ENCODE measurements at places on chromosomes 1 and 21. TPM values are rescaled to one million over a fixed set of nuclear protein-coding genes. Genes with fewer than 3 reads are reported as not detected.

- no peaks in the 10 kb centered on the region for H3K27me3 ChIP-seq
- no peak overlapping the region for H3K4me3 ChIP-seq
- no peak for DNase-seq
- H3K27ac ChIP-seq = no peak overlapping the region
Measured at GRCh38 chr21:43031121-43031619, 44.5 kb downstream of the CBS start.

- no peaks in the 10 kb centered on the region for H3K27me3 ChIP-seq
- H3K4me1 ChIP-seq = no peaks in the 10 kb centered on the region
- no peak overlapping the region for H3K27ac ChIP-seq
Measured at GRCh38 chr1:215911406-215911968, 344.4 kb downstream of the KCTD3 start.

DNA sequence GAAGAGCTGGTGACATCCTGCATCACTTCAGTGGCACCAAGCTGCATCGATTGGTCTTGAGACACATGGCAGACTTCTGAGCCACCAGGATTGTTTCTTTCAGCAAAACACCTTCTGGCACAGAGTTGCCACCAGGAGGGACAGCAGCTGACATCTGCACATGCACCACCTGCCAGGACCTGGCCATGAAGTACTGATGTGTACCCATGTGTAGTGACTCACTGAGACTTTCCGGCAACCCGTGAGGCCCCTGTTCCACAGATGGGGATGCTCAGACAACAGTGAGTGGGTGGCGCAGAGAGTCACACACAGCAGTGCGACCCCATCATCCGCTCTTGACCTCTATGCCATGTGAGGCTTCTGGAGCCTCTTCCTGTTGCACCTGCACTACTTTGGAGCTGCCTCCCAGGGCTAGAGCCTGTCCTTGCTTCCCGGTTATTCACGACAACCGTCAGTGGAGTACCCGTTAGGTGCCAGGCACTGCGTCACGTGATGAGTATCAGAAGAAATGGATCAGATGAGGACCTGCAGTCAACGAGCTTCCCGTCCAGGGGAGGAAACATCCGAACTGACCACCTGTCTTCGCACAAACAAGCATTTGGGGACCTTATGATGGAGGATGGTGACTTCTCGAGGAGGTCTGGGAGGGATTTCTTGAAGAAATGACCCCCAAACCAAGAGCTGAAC lies 80.5 kb upstream of the VAMP3 start:
- no peaks in the 10 kb centered on the region for H3K4me1 ChIP-seq
- DNase-seq = no peak

GRCh38 chr1:195376190-195376589 lies 1232.0 kb downstream of the KCNT2 start:
- no peaks in the 10 kb centered on the region for H3K4me1 ChIP-seq
- no peaks in the 10 kb centered on the region for H3K27me3 ChIP-seq
- H3K27ac ChIP-seq = no peak overlapping the region
- peak; percentile 10 for DNase-seq
- no peaks in the 10 kb centered on the region for H3K36me3 ChIP-seq

AJAP1 gene
- under 0.01 TPM for total RNA-seq

CFAP141 gene
- not detected for total RNA-seq
